ENCODE measurements at places on chromosomes 6 and 20.

DNA sequence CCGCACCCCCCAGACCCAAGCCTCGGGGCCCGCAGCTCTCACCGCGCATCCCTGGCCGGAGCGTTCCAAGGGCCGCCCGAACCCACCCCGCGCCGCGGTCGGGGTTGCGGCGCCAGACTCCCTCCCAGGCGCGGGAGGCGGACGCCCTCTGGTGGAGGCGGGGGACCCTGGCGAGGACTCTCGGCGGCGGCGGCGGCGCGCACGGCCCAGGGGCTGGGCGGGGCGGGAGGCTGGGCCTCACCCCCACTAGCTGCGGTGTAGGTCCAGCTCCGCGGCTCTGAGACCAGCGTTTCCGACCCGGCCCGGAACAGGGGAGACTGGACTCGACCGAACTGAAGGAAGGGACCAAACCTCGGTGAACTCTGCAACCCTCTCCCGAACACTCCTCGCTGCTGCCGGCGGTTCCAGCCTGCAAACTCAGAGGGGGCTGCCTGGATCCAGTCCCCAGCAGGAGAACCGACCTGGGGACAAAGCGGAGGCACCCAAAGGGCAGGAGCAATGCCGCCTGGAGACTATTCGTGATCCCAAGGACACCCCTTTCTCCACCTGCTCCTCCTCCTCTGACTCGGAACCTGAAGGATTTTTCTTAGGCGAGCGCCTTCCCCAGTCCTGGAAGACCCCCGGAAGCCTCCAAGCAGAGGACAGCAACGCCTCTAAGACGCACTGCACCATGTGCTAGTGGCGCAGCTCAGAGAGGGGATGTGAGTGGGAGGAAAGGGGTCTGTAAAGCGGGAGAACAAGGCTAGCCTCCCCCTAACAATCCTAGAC is 859 bp upstream of the TOMM6 start:
- no peak for DNase-seq

DNA sequence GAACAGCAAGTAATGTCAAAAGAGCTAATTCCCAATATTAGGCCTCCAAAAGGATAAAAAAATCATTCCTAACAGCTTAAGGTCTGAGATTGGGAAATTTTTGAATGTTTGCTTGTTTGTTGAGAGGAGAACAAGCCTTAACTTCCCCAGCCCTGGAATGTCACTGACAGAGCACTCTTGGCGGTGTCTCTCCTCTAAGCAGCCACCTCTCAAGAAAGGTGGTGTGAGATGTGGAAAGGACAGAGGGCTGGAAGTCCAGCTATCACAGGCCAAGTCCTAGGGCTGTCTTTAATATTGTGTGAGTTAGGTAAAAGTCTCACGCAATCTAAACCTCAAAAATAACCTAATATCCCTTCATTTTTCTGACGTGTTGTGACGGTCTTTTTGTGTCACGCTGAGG is 101.6 kb downstream of the MTFR2 start:
- no peak for DNase-seq

- DNase-seq = no peak
Measured at GRCh38 chr6:149059557-149059956, 258.0 kb upstream of the TAB2 start.

- DNase-seq = no peak
Measured at GRCh38 chr6:104613416-104614001, 246.2 kb downstream of the HACE1 start.

- DNase-seq = no peak
Measured at GRCh38 chr6:11494786-11495564, 42.6 kb upstream of the TMEM170B start.

DNA sequence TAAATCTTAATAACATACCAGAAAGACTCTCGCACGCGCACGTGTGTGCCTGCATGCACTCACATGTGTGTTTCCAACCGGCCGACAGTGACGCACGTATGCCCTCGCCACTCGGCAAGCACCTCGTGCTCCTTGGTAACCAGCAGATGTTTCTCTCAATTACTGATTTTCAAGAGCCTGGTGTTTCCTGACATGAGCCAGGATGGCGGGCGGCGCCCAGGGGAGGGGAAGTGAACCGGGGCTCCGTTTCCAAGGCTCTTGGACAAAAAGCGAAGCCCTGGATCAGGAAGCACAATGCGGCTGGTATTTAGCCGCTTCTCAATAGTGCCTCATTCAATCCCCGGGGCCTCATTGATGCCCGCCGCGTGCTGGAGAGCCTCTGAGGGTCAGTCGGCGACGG is 37.7 kb downstream of the PMEPA1 start:
- no peak for DNase-seq

- DNase-seq = no peak
Measured at GRCh38 chr20:48743807-48744206, 84.0 kb downstream of the PREX1 start.

- DNase-seq = no peak
Measured at GRCh38 chr6:40743690-40744446, 156.7 kb upstream of the LRFN2 start.

DNA sequence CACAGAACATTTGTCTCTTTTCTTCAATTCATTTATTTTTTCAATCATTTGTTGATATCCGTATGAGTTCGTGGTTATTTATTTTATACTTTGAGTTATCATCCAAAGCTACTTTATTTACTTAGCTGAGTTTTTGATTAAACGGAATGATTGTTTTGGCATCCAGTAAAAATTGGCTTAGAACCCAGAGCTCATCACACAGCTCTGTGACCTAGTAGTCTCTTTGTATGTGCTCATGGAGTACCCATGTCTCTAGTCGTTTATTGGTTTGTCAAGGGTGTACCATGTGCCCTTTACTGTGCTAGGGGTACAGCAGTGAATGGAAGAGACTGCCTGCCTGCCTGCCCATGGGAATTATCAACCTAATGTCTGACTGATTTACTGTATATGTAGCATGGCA is 142.2 kb downstream of the MYLK4 start:
- no peak for DNase-seq

DNA sequence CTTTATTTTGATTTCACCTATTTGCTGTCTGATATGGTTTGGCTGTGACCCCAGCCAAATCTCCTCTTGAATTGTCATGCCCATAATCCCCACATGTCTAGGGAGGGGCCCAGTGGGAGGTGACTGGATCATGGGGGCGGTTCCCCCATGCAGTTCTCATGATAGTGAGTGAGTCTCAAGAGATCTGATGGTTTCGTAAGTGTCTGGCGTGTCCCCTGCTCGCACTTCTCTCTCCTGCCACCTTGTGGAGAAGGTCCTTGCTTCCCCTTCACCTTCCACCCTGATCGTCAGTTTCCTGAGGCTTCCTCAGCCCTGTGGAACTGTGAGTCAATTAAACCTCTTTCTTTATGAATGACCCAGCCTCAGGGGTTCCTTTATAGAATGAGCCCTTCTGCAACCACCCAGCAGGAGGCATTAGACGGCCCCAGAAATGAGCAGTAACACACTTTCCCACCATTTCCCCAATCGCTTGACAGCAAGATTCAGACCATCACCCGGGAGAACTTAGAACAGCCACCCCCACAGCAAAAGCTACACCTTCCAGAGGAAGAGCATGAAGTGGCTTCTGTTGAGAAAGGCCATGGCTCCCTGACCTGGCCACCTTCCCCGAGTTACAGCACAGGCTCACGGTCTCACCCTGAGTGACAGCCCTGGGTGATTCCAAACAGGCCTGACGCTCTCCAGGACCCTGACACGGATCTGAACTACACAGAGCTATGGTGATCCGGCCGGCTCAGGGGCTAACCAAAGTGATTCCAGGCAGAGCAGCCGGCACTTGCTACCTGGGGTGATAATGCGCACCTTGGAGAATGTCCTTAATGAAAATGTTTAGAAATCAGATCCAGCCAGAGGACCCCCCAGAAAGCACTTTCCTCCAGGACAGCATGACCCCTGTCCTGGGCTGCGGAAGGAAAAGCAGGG is 131.2 kb upstream of the CDH4 start:
- DNase-seq = no peak

DNA sequence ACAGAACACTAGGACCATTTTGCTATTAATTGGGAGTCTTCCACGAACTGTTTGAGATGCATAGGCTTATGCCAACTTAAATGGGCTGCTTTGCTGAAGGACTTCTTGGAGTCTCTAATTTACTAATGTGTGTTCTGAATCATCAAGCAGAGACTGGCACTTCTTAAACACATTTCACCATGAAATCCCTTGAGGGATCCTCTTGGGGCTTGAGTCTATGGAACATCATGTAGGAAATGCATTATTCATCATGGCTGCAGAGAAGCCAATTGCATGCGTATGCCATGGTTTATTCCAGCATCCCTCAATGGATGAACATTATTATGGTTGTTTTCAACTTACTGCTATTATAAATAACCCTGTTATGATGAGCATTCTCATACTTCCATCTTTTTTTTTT is 73.4 kb downstream of the FGD2 start:
- no peak for DNase-seq

DNA sequence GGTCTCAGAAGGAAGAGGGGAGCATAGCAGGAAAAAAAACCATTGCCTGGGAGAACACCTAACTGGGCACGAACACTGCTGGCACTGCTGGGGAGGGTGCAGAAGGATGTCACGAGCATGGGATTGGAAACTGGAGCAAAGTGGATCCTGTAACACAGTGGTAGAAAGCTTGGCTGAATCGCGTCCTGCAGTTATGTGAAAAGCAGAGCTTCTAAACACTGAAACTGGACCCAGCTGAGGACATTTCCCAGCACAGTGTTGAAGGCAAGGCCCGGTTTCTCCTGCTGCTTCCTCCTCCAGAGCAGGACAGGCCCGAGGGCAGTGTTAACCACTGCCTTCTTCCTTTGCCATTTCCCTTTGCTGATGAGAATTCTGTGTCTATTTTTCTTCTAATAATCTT is 6.7 kb downstream of the APMAP start:
- no peak for DNase-seq

DNA sequence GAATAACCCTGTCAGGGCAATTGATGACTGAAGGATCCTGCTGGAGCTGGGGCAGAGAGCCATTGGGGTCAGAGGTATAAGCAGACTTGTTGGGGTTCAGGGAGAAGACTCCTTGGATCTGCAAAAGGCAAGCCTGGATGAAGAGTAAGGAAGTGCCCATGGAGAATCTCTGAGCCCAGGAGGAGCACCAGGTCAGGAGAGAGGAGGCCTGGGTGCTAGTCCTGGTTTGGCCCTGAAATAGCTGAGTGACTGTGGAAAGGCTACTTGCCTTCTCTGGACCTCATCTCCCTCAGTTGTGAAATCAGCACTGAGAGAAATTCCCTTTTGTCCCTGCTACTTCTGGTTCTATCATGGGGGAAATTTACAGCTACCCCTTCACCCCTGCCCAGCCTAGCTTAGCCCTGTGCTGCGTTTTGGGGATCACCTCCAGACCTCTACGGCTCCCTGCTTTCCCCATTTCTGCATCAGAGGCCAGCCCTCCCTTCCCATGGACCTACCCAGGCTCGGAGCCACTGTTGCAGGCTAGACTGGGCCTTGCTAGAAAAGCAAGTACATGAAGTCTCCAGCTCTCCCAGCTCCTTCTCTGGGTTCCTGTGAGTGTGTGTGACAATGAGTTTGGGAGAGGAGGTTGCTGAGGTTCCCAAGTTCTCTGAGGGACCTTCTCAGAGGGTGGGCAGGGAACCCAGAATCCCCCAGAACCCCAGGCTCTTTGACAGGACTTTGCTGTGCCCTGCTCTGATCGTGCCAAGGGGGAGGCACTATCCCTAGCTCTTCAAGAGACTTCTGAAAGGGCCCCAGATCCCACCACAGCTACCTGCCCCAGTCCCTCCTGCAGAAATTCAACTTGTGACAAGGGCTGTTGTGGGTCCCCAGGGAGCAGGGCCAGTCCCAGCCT is 2.3 kb upstream of the NCR2 start:
- DNase-seq = no peak

- DNase-seq = no peak
Measured at GRCh38 chr6:25922301-25922700, 8.2 kb downstream of the SLC17A2 start.

GRCh38 chr6:34970957-34971356 is 81.9 kb downstream of the ANKS1A start:
- peak; percentile 58 for DNase-seq

GRCh38 chr6:122610690-122611455 is 668 bp downstream of the PKIB start:
- no peak for DNase-seq

- DNase-seq = no peak
Measured at GRCh38 chr6:93900142-93900541, 480.8 kb upstream of the EPHA7 start.

- DNase-seq = peak; percentile 92
Measured at GRCh38 chr6:130500693-130501092, 134.9 kb downstream of the TMEM200A start.

DNA sequence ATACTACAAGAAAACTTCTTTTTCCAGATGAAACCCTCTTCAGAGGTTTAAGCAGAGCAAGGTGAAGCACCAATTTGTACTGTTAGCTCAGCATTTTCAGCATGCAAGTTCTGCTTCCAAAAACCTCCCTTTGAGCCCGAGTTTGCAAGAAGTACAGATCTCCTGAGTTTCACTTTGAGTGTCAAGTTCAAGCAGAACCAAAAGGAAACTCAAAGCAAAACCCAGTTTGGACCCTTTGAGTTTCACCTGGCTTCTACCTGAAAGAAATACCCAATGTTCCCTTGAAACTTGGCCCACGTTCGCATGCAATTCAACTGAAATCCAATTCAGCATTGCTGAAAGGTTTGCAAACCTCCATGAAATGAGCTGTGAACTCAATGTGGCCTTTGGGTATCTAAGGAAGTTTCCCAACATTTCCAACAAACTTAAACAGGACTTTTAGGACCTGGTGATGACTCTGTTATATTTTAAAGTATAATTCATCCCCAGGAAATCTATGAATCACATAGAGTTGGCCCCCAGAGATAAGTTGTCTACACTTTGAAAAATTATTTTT is 62.9 kb upstream of the HBS1L start:
- DNase-seq = no peak

DNA sequence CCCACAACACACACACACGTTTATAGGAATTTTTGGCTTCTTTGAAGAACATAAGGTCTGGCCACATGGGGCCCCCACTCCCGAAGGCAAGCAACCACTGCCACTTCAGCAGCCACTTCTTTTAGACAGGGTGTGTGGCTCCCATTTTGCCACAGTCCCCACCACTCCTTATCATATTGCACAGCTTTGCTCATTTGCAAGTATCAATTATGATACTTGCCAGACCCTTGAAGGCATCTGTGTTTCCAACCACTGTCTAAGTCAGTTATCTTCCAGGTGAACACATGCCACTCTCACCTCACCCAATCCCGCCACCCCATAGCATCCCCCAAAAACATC is 73.1 kb downstream of the NOL4L start:
- no peak for DNase-seq

DNA sequence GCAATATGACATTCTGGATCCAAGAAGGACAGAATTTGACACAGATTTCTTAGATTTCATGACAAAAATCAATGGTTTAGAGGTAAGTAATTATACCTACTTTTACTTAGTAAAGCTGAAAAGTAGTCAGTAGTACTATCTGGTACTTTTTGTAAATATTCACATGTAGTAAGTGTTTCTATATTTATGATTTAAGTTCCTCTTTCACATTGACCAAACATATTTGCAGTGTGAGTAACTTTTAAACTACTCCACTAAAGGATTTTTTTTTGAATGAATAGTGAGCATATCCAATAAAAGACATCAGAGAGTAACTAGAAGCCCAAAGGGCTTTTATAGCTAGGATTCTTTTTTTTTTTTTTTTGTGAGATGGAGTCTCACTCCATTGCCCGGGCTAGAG is 60.8 kb downstream of the DNAH8 start:
- DNase-seq = no peak

Data from BJ (cell line).